ENCODE measurements at places on chromosomes 6 and 20.

GRCh38 chr20:20780127-20780824 lies 67.8 kb upstream of the RALGAPA2 start:
- peak; percentile 30 for DNase-seq

- DNase-seq = no peak
These were observed 661.8 kb upstream of the DEFB115 start for GRCh38 chr20:30595698-30596097.

DNA sequence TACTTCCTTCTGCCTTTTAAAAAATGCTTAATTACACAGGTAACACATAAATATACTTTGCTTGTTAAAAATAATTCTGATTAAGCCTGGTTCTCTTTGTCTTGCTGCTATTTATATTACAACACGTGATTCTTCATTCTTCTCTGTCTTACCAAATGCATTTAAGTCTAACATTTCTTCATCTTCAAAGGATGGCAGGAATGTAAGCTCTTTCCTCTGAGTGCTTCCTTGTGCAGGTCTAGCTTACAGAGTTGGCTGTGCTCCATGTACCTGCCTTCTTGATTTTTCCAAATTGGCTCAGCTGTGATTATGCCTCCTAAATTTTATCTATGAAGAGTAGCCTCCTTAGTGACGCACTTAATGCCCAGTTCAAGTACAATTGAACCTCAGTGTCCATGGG lies 44.4 kb downstream of the RNF144B start:
- no peak for DNase-seq

- DNase-seq = no peak
These were observed 91.7 kb upstream of the EPB41L1 start for GRCh38 chr20:36062799-36063198.

DNA sequence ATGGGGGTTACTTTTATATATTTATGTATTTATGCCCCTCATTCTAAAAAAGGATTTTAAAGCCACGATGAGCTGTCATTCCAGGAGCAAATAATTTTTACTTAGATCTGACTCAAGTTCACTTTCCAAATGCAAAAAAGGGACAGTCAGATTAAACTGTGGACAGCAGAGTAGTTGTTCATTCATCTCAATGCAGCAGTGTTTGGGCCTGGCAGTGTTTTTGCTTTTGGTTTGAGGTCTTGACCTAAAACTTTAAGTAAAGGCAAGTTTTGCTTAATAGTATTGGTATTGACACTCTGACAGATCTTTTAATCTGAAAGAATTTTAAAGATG lies 13.9 kb downstream of the JARID2 start:
- no peak for DNase-seq

- DNase-seq = peak; percentile 61
These were observed 48.9 kb downstream of the ANKRD60 start for GRCh38 chr20:58179432-58180099.

DNA sequence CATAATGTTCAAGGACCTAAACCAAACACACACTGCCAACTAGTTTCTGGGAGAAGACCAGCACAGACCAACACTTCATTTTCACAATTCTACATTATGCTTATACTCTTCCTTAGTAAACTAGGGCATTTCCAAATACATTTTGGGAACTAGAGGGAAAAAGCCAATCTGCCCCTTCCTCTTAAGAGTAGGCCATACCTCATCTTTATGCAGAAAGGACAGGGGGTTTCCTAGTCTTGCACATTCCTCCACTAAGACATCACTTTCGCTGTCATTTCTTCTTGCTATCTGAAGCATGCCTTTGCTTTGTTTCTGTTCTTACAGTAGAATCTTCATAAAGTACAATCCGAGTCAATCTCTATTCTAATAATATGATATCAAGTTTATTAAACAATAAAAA lies 105.7 kb downstream of the SMLR1 start:
- no peak for DNase-seq

GRCh38 chr6:118724211-118724610 lies 72.8 kb upstream of the CEP85L start:
- DNase-seq = no peak

DNA sequence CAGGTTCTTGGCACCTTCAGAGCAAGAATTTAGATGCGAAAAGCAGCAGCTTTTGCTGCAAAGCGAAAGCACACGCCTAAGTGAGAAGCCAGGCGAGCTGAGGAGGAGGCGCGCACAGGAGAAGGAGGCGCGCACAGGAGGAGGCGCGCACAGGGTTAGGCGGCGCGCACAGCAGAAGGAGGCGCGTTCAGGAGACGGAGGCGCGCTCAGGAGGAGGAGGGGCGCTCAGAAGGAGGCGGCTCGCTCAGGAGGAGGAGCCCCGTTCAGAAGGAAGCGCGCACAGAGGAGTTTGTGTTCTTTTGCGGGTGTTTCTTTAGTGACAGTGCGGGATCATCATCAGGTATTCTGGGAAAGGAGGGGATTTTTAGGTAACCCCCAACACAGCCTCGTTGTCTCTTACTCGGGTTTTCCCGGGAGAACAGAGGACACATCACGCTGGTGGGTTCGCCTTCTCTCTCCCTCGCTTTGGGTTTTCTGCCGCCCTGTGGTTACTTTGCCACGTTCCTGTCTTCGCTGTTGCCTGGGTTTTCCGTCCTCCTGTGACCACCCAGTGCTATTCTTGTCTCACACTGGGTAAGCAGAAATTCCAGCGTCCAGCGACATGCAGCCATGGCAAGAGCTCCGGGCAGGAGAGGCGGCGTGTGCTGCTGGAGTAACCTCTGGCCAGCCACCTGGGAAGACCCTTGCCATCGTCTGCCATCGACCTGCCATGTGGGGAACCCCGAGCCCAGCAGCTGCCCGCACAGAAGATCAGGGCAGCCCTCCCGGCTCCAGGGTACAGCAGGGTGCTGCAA lies 47.0 kb downstream of the WDR27 start:
- DNase-seq = no peak

DNA sequence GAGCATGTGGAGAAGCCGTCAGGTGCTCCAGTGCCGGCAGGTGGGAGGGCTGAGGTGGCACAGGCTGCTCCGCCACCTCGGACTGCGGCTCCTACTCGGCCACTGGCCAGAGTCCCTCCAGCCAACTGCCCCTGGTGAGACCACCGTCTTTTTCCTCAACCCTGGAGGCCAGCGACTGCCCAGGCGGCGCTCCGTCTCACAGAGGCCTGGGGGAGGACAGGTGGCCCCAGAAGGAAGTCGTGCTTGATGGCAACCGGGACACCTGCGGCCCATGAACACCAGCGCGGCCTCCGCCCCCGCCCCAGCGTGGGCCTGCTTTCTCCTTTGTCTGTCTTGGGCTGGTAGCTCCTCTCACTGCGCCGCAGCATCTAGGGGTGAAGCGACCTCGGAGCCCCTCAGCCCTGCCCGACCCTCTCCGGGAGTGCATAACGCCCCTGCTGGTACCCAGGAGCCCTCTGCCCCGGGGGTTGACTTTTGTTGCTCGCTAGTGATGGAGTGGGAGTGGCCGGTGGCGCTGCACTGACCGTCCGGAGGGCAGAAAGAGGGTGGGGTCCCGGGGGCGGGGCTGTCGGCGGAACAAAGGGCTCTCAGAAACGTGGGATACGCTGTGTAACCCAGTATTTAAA lies 706 bp upstream of the TUBB2B start:
- no peak for DNase-seq

GRCh38 chr20:49658508-49658907 lies 55.2 kb downstream of the B4GALT5 start:
- no peak for DNase-seq

DNA sequence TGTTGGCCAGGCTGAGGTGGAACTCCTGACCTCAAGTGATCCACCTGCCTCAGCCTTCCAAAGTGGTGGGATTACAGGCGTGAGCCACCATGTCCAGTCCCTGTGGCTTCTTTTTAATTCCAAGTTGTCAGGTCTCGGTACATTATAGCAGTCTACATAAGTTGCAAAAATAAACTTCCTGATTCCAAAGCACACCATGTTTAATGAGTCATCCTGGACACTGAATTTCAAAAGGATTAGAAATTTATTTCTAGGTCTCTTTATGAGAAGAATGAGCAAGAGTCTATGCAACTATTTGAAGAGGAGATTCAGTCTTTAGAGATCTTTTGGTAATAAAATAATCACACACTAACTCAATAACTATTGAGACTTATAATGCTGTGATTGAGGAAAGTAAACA lies 63.9 kb upstream of the MCHR2 start:
- DNase-seq = no peak

GRCh38 chr6:54248994-54249393 lies 59.2 kb upstream of the TINAG start:
- no peak for DNase-seq

Data from CD4-positive, alpha-beta T cell treated with Interleukin-21 for 1 hour (primary cell).